ENCODE measurements at places on chromosomes 1 and 21. TPM values are rescaled to one million over a fixed set of nuclear protein-coding genes. Genes with fewer than 3 reads are reported as not detected.
A peak's percentile ranks its signal among the peaks of the same experiment; 100 is the strongest.

The VCAM1 gene
- total RNA-seq, result 0.13 TPM

The LMX1A gene
- not detected for total RNA-seq

The CHRM3 gene
- 0.11 TPM for total RNA-seq

The GJC2 gene
- total RNA-seq, result 0.62 TPM

The KLF17 gene
- not detected for total RNA-seq

The WASF2 gene
- total RNA-seq, result 163 TPM

The KTI12 gene
- 22.8 TPM for total RNA-seq

The PDIK1L gene
- total RNA-seq, result 26.3 TPM

DNA sequence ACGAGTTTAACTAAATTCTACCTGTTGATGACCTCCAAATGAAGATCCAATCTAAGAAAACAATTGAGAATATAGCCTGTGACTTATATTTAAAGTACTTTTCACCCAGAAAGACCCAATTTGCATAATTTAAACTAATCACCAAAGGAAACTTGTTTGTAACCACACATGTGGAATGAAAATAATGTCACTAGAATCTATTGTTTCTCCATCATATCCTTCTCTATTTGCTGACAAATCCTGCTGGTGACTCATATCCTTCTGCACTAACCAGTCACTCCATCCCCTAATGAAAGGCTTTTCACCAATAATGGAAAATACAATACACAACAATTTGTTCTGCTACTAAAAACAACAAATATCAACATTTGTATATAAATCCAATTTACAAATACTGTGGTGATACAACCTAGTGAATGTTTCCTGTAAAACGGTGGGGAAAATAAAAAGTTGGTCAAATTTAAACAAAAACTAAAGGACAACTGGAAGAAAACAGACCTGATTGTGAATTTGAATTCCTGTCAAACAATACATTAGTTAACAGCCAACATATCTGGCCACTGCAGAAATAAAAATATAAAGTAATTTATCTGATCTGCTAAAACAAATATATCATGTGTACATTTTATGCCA lies 6.5 kb downstream of the PTP4A2 start:
- no peaks in the 10 kb centered on the region for H3K27me3 ChIP-seq
- H3K4me3 ChIP-seq, result no peak overlapping the region
- H3K4me1 ChIP-seq, result peaks cover 82% of the 10 kb centered on the region
- DNase-seq, result no peak
- H3K27ac ChIP-seq, result peak overlapping the region; percentile 71

- no peaks in the 10 kb centered on the region for H3K27me3 ChIP-seq
- H3K4me3 ChIP-seq, result no peak overlapping the region
- H3K4me1 ChIP-seq, result no peaks in the 10 kb centered on the region
- H3K27ac ChIP-seq, result no peak overlapping the region
These were observed 6.6 kb upstream of the PEX19 start for GRCh38 chr1:160291248-160292220.

- DNase-seq, result no peak
- H3K36me3 ChIP-seq, result no peaks in the 10 kb centered on the region
- peak overlapping the region; percentile 33 for H3K27ac ChIP-seq
- H3K4me3 ChIP-seq, result no peak overlapping the region
These were observed 360.2 kb upstream of the BRINP3 start for GRCh38 chr1:190837888-190838287.

GRCh38 chr21:39095681-39096080 lies 87.6 kb downstream of the PSMG1 start:
- DNase-seq, result no peak
- H3K4me1 ChIP-seq, result peaks cover 3% of the 10 kb centered on the region
- no peak overlapping the region for H3K27ac ChIP-seq
- H3K4me3 ChIP-seq, result no peak overlapping the region
- no peaks in the 10 kb centered on the region for H3K36me3 ChIP-seq
- peaks cover 76% of the 10 kb centered on the region for H3K27me3 ChIP-seq

- H3K4me1 ChIP-seq, result no peaks in the 10 kb centered on the region
- peaks cover 27% of the 10 kb centered on the region for H3K27me3 ChIP-seq
- DNase-seq, result no peak
- no peak overlapping the region for H3K27ac ChIP-seq
- no peaks in the 10 kb centered on the region for H3K36me3 ChIP-seq
These were observed 7.7 kb downstream of the CNIH3 start for GRCh38 chr1:224623743-224624333.

DNA sequence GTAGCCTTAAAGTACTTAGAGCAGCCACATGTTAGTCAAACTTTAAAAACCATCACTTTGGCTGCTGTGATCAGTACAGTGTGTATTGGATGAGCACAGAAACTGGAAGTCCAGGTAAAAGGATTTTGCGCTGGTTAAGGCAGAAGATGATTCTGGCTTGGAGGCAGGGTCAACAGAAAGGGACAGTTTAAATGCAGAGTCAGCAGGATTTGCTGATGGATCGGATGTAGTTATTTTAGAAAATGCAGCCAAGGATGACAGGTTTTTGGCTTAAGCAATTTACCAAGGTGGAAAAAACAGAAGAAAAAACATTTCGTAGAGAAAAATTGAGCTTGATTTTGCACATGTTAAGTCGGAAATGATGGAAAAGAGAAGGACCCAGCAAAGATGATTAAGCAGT lies 45.9 kb upstream of the MORC3 start:
- DNase-seq, result no peak
- H3K36me3 ChIP-seq, result no peaks in the 10 kb centered on the region
- no peak overlapping the region for H3K4me3 ChIP-seq
- peaks cover 54% of the 10 kb centered on the region for H3K27me3 ChIP-seq
- no peak overlapping the region for H3K27ac ChIP-seq
- no peaks in the 10 kb centered on the region for H3K4me1 ChIP-seq

GRCh38 chr21:31409831-31410487 lies 65.9 kb upstream of the TIAM1 start:
- H3K36me3 ChIP-seq, result no peaks in the 10 kb centered on the region
- DNase-seq, result no peak
- H3K27me3 ChIP-seq, result peaks cover 14% of the 10 kb centered on the region
- no peak overlapping the region for H3K4me3 ChIP-seq
- no peak overlapping the region for H3K27ac ChIP-seq
- no peaks in the 10 kb centered on the region for H3K4me1 ChIP-seq

DNA sequence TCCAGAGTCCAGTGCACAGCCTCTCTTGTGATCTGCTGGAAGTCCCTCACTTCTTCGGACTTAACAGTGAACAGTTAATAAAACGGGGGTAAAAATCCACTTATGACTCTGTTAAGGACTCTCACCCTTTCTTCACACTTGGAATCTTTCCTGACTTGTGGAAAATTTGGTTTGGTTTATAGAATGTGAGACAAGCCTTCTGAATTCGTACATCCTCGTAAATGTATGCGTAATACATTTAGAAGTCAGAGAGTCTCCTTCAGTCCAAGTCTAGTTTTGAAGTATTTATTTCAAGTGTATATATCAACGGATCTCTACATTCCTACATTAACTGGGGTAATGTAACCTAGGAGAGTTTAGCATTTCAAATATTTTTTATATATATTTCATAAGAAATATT lies 270.4 kb downstream of the KCNJ6 start:
- no peak for DNase-seq
- peaks cover 35% of the 10 kb centered on the region for H3K27me3 ChIP-seq

DNA sequence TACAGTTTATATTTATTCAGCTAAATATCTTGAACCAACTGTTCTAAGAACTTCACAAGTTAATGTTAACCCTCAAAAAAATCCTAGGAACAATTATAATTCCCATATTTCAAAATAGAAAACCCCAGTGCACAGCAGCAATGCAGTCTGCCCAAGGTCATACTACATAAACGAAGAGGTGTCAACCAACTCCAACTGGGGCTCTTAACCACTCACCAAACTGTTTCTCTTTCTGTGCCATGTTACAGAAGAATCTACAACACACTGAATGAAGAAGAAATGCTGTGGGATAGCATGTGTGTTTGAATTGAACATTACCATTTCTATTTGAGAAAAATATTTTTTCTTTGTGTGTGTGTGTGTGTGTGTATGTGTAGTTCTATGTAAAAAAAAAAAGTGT lies 35.7 kb downstream of the EIF4G3 start:
- H3K27me3 ChIP-seq, result no peaks in the 10 kb centered on the region
- H3K4me3 ChIP-seq, result no peak overlapping the region
- peaks cover 6% of the 10 kb centered on the region for H3K36me3 ChIP-seq
- no peaks in the 10 kb centered on the region for H3K4me1 ChIP-seq
- no peak overlapping the region for H3K27ac ChIP-seq
- no peak for DNase-seq

DNA sequence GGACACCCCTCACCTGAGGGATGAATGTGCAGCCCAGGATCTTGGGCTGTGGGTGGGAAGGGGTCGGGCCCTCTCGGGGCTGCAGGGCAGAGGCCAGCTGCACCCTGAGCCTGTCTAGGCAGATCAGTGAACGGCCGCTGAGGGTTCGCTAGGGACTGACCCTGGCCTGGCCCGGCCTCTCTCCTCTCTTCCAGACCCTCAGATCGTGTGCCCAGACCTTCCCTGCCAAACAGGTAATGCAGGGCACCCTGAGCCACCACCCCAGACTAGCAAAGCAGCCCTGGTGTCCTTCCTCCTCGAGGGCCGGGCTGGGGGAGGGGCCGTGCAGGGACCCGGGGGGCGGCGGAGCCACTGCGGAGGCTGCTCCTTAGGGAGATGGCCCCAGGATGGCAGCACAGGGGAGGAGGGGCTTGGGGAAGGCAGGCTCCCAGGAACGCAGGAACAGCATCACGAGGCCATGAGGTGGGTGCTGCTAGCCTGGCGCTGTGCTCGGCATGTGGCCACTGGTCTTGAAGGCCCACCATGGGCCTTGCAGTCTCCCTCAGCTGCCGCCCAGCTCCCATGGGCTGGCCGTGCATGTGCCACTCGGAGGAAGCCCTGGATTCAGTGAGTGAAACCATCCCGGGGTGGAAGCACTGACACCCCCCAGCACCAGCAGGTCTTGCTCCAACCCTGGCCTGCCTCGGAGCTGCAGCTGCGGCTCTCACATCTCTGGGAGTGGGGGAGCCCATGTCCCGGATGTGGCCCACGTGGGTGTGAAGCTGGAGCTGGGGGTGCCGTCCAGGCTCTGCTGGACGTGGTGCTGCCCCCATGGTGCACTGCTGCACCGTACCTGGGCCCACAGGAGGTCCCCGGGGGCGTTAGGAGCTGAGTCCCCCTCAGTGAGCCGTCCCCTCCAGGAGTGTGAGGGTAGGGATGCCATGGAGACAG lies 28.7 kb downstream of the COL6A2 start:
- H3K4me1 ChIP-seq, result peaks cover 77% of the 10 kb centered on the region
- H3K27me3 ChIP-seq, result peaks cover 76% of the 10 kb centered on the region
- H3K36me3 ChIP-seq, result no peaks in the 10 kb centered on the region
- H3K27ac ChIP-seq, result no peak overlapping the region
- DNase-seq, result no peak

GRCh38 chr1:203045821-203046594 lies 19.7 kb downstream of the PPFIA4 start:
- H3K27me3 ChIP-seq, result peaks cover 63% of the 10 kb centered on the region
- no peaks in the 10 kb centered on the region for H3K36me3 ChIP-seq
- no peak overlapping the region for H3K27ac ChIP-seq
- DNase-seq, result no peak

DNA sequence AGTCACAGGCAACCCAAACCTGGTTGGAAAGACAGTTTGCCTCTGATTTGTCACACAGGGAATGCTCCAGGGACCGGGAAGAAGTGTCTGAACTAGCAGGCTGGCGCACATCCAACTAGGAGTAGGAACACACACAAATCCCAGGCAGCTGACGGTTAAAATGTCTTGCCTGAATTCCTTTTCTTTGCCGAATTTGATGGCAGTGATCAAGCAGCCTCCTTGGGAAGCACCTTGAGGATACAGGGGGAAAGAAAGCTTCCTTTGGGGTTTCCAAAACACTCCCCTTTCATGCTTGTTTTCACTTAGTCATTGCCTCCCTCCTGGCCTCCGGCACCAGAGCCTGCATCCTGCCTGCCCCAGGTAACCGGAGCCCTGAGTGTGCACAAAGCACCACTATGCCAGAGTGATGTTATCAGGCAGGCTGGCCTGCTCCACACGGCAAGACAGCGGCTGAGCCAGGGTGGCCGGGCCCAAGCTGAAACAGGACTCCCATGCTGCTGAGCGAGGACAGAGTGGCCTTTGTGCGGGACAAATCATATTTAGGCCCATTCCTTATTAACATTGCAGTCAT lies 193.8 kb downstream of the LMX1A start:
- H3K4me1 ChIP-seq, result no peaks in the 10 kb centered on the region
- H3K36me3 ChIP-seq, result no peaks in the 10 kb centered on the region
- no peaks in the 10 kb centered on the region for H3K27me3 ChIP-seq

DNA sequence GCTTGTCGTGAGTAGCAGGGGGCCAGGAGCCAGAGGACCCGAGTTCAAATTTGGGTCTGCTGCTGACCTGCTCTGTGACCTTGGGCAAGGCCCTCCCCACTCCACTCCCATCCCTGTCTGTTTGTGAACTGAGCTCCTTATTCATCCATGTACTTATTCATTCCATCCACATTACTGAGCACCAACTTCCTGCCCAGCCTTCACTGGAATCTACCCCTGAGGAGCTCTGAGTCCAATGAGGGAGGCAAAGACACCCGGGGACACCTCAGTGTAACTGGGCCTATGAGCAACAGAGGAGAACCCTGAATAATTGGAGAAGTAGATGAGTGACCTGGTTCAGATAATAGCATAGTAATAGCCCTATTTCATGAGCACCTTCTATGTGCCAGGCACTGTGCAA lies 8.9 kb downstream of the BSND start:
- H3K4me3 ChIP-seq, result no peak overlapping the region
- no peaks in the 10 kb centered on the region for H3K36me3 ChIP-seq

DNA sequence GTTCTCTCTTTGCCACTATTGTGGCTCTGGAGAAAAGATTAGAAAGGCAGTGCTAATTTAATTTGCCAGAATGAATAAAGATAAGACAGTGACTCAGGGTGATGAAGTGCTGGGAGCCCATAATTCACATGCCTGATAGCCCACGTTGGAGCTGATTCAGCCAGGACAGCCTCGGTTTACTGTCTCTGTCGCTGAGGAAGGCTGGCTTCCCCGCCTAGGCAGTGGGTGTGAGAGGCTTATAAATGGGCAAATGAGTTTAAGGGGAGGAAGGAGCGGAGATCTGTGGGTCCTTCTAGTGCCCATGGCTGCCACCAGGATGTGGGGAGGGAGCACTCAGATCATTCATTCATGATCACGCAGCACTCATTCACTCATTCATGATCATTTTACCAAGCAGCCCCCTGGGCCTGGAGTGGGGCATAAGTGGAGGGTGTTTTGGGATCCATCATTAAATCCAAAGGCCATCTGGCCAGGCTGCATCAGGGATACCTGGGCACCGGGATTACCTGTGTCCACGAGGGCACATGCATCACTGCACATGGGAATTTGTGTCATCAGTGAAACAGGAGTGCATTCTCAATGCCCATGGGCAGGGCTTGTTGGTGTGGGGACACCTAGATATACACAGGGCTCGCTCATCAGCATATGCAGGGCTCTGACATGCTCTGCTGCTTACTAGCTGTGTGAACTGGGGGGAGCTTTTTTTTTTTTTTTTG lies 315.4 kb downstream of the MATN1 start:
- no peak for DNase-seq
- H3K27ac ChIP-seq, result no peak overlapping the region

- H3K4me3 ChIP-seq, result no peak overlapping the region
- peaks cover 13% of the 10 kb centered on the region for H3K27me3 ChIP-seq
- DNase-seq, result peak; percentile 63
- H3K36me3 ChIP-seq, result no peaks in the 10 kb centered on the region
These were observed 102.8 kb downstream of the RHOU start for GRCh38 chr1:228837817-228838716.

GRCh38 chr1:180925471-180926051 lies 12.9 kb downstream of the KIAA1614 start:
- H3K27ac ChIP-seq, result no peak overlapping the region
- H3K4me1 ChIP-seq, result peaks cover 40% of the 10 kb centered on the region
- no peaks in the 10 kb centered on the region for H3K27me3 ChIP-seq
- H3K4me3 ChIP-seq, result no peak overlapping the region
- DNase-seq, result no peak

GRCh38 chr1:223030871-223031400 lies 112.1 kb downstream of the TLR5 start:
- H3K27me3 ChIP-seq, result peaks cover 38% of the 10 kb centered on the region
- no peaks in the 10 kb centered on the region for H3K36me3 ChIP-seq
